Activated CD4-positive, alpha-beta T cell treated with anti-CD3 and anti-CD28 coated beads for 24 hours (primary cell): ENCODE measurements at places on chromosomes 7 and 10.

DNA sequence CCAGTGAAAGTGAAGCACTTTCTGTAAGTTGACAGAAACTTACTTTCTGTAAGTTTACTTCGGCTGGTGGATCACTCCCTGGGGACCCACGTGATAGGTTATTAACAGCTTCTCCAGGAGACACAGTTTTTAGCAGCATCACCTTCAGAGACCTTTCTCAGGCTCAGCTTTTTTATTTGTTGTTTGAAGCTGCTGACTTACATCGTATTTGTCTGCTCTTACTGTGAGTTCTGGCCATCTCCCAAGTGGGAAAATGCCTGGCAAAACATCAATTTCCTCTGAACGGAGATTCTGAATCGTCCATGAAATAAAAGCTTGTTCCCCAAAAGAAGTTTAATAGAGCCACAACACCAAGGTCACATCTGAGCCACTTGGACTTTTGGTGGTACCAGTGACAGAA is 178.7 kb upstream of the PODXL start:
- DNase-seq = no peak

GRCh38 chr7:149690688-149691446 is 82.5 kb downstream of the ZNF467 start:
- DNase-seq = no peak

DNA sequence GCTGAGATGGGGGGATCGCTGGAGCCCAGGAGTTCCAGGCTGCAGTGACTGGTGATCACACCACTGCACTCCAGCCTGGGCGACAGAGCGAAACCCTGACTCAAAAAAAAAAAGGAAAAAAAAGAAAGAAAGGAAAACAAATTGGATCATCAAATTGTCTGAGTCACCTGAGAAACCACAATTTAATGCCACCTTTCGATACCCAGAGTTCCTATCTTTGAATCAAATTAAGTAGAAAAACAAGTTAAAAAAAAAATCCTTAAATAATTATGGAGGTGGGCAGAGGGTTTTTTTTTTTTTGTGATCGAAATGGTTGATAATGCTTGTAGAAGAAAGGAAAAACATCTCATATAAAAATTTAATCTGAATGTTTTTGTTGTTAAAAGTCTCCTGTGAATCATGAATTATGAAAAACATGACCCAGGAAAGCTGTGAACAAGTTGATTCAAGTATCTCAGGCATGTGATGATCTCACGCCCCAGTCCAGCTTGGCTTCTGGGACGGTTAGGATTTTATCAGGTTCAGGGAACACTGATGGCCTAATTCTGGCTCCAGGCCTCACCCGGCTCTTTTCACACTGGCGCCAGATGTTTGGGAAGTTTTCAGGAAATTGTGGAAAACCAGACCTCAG is 25.3 kb upstream of the CUX1 start:
- no peak for DNase-seq

DNA sequence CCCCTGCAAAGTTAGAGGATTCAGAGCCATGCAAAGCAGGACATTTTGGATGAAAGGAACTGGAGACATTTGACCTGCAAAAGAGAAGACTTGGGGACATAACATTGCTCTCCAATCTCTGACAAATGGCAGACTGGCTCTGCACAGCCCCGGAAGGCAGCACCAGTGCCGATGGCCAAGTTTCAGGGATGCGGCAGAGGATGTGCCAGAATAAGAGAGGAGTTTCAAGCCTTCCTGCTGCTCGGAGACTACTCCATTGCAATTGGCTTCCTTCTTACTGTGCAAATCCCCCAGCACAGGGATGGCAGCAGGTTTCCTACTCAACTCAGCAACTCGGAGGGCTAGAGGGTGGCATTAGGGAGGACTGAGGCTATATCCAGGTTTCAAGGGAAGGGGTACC is 268.8 kb upstream of the ZMIZ1 start:
- no peak for DNase-seq

DNA sequence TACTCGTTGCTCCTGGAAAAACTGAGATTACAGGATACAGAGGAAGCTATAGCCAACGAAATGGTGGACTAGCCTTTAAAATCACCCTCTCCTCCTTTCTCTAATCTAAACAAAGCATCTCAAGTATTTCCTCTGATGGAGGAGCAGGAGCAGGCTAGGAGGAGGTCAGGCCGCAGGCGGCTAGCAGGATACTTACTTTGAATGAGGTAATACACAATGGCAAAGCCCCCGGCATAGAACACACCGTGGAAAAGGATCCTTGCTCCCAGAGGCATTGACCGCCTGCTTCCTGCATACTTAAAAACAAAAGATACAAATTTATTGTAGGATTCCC is 64.4 kb downstream of the STK17A start:
- no peak for DNase-seq

GRCh38 chr7:111362506-111363054 is 199.7 kb downstream of the IMMP2L start:
- DNase-seq = no peak

DNA sequence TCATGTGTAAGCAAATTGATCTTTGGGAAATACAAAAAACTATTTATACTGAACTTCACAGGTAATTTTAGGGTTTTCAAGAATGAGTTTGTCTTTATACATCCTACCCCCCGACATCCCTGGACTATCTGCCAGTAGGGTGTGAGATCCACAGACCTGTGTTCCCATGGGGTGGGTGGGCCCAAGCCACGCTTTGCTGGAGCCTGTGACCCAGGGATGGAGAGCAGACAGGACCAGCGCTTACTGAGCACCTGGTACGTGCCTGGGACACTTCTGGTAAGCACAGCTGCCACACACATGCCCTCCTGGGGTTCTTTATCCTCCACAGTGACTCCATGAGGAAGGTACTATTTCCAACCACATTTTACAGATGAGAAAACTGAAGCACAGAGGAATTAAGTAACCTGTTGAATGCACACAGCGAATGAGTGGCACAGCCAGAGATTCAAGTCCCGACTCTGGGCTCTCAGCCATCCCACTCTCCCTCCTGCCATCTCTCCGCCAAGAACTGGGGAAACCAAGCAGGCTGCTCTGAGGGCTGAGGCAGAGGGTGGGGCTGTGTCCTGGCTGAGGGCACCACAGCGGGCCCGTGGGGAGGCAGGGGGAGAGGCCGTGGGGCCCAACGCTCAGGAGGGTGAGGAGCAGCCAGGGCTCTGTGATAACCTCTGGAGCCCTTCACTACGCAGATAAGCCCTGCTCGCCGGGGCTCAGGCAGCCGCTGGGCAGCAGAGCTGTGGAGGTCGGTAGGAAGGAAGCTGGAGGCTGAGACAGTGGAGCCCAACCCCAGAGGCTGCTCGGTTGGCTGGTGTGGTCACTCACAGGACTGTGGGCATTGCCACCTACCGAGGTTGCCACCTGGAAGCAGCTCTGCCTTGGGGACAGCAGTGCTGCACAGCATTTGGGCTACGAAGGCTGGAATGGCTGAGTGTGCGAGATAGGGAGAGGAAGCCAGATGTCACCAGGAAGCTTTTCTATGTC is 124.2 kb downstream of the ARHGAP22 start:
- DNase-seq = no peak

DNA sequence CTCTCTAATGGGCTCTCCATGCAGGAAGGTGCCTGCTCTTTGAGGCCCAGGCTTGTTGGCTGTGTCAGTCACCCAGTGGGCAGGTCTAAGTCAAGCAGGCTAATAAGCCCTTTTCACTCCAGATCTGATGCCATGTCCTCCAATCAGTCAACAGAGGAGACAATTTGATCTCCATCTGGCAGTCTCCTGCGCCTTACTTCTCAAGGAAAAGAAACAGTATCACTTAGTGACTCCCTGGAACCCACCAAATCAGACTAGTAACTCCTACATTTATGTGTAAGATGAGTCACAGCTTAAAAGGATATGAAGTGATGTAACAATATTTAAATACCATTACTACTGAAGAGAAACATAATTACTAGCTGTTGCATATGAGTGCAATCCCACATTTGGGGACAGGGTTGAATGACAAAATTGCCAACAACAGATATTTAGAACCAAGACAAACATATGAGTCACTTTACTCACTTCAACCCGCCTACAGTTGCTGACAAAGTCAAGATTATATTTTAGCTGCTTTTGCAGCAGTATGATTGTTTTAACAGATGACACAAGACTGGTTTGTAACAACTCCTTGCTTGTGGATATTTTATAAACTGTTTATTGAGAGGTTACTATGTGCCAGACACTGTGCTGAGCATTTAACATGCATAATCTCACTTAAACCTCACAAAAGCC is 72.1 kb downstream of the USP6NL start:
- DNase-seq = no peak

DNA sequence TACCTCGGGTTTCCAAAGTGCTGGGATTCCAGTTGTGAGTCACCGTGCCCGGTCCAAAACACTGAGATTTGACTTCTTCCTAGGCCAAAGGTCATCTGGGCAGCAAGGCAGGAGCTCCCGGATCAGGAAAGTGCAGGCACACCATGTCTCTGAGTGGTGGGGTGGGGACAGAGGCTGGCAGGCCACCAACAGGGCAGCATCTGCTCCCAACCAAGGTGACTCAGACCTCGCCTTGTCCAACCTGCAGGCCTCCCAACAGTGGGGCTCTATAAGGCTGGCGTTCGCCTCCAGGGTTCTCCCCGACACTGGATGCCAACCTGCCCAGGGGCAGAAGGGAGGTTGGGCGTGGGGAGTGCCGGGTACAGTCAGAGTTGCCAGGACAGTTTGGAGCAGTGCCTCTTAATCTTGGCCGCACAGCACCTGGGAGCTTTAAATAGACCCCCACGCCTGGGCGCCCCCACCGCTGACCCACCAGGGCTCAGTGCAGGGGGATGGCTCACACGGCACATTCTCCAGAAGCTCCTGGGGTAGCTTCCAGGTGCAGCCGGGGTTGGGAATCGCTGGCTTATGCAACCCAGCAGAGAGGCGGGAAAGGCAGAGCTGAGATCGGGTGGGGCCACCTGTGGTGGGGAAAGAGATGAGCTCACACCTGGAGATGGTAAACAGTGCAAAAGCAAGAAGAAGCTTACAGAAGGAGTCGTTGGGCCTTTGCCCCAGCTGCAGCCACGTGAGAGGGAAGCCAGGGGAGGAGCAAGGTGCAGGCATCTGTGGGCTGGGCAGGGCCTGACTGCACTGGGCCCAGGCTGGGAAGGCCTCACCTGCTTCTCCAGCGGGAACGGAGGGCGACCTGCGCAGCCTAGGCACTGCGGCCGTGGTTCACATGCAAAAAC is 10.9 kb downstream of the CALML5 start:
- DNase-seq = no peak

DNA sequence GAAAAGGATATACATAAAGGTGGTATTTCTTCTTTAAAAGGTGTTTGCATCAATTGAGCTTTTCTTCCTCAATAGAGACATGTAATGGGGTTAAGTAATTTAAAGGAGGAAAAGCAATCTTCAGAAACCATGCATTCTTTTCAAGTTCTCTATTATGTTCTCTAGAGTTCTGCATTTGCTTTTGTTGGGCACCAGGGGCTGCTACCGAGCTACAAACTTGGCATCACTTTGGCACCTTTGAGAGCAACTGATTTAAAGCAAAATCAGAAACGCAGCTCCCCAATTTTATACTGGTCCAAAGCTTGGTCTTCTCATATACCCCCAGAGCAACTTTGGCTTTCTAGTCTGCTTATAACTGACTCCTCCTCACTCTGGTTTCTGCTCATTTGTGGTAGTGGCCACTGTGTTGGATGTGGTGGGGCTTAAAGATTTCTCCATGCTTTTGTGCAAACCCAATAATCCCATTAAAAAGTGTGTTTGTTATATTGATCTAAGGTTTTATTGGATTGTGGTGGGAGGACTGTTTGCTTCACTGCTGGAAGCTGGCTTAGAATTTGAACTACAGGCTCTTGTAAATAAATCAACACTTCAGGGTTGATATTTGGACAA is 712.1 kb downstream of the PHTF2 start:
- no peak for DNase-seq

DNA sequence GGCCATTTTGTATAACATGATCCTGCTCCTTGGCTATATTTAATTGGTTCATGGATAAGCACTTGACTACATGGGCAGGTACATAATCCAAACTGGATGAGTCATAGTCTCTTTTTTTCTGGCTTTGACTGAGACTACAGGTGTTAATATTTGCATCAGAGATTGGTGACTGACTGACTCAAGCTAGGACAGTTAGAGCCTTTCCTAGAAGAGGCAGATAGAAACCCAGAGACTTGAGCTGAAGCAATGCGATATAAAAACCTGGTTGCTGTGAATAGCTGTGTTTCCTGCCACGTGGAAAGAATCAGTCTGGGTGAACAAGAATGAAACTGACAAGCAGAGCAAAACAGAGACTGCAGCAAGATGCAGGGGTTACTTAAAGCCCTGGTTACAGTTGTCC is 81.0 kb downstream of the SAMD9 start:
- peak; percentile 26 for DNase-seq

DNA sequence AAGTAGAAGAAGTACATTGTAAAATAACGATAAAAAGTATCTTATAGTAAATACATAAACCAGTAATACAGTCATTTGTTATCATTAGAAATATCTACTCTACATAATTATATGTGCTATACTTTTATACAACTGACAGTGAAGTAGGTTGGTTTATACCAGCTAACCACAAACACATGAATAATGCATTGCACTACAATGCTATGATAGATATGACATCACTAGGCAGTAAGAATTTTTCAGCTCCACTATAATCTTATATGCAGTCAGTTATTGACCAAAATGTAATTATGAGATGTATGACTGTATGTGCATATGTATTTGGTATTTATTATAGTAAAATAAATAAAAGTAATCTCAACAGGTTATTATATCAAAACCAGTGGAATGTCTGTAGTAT is 23.4 kb upstream of the SGCE start:
- no peak for DNase-seq

GRCh38 chr10:29057822-29058331 is 231.0 kb upstream of the LYZL1 start:
- no peak for DNase-seq

GRCh38 chr7:91776171-91776570 is 104.3 kb downstream of the MTERF1 start:
- no peak for DNase-seq

- DNase-seq = no peak
Observed at GRCh38 chr7:10789170-10789569, 184.5 kb upstream of the PHF14 start.

- no peak for DNase-seq
Observed at GRCh38 chr7:47587976-47588375, 6.1 kb upstream of the TNS3 start.

GRCh38 chr10:130495891-130496636 is 359.9 kb downstream of the GLRX3 start:
- no peak for DNase-seq

GRCh38 chr10:102408728-102409603 is 9.6 kb downstream of the PSD start:
- peak; percentile 67 for DNase-seq
